Activated CD4-positive, alpha-beta T cell treated with anti-CD3 and anti-CD28 coated beads, Interleukin-2, amount 10 ng/mL, durations not matched to agents 24 days and 14 days (primary cell): ENCODE measurements at places on chromosomes 3 and 15. TPM values are rescaled to one million over a fixed set of nuclear protein-coding genes. Genes with fewer than 3 reads are reported as not detected.
A peak's percentile ranks its signal among the peaks of the same experiment; 100 is the strongest.

- peak; percentile 57 for DNase-seq
These were observed 142.2 kb downstream of the FOXP1 start for GRCh38 chr3:71441217-71441924.

- DNase-seq = peak; percentile 85
These were observed 255.7 kb downstream of the MBNL1 start for GRCh38 chr3:152524198-152525140.

- no peak for DNase-seq
These were observed 106.5 kb downstream of the CHSY1 start for GRCh38 chr15:101145362-101145761.

DNA sequence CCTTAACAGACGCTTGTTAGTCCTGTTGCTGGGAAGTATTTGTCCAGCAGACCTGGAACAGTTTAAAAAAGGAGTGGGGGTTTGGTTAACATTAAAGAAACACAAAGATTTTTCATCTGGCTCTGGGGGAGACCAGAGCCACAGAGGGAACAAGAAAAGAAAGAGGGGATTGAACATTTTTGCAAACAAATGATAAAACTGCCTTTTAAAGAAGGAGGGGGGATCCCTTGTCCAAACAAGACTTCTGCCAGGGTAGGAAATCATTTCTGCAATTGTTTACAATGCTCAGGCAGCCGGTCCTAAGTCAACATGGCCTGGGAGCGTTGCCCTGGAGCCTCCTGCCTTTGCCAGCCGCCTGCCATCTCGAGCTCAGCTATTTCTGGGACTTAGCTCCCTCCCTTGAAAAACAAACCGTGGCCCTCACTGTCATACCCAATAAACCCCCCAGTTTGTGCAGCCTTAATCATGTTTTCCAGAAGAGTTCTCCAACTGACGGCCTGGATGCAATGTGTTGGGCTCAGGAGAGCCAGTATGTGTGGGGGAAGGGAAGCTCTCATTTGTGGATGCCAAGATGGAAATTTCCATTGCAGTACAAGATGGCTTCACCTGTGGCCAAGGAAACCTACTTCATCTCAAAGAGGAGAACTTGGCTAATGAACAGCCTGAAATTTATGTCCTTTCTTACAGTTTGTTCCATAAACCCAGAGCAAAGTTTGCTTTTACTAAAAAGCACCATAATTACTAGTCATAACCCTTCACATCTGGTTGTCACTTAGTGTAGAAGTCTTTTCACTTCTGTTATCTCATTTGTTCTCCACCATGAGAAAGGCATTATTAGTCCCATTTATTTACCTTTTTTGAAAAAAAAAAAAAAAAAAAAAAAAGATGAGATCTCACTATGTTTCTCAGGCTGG is 75.9 kb upstream of the RNU6-1 start:
- no peak for DNase-seq

DNA sequence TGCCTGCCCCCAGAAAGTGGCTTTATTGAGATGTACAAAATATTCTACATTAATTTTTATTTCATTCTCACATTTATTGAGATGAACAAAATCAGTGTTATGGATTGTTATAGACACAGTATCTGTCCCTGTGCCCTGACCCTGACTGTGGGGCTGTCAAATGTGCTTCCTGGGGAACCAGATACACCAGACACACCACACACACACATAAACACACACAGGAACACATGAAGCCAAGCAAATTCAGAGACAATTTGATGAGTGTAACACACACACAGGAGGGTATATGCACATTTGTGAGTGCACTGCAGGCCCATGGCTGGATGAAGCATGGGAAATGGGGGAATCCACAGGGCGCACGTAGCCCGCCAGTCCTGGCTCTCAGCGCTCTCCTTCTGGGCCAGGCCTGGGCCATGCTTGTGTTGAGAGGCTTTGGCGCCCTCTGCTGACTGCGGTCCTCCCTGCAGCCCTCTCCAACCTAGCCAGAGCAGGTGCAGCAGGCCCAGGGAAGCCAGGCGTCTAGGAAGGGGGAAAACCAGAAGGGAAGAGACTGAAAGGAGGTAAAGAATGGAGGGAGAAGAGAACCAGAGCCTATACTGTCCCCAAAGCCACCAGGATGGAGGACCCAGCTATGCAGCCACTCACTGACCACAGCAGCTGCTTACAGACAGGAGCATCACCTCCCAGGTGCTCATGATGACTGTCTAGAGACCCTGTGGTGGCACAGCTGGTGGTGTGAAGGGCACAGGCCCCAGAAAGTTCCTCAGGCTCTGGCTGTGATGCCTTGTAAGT is 18.0 kb upstream of the LOXL1 start:
- DNase-seq = peak; percentile 93

GRCh38 chr15:80662129-80662528 is 33.0 kb upstream of the ABHD17C start:
- no peak for DNase-seq

DNA sequence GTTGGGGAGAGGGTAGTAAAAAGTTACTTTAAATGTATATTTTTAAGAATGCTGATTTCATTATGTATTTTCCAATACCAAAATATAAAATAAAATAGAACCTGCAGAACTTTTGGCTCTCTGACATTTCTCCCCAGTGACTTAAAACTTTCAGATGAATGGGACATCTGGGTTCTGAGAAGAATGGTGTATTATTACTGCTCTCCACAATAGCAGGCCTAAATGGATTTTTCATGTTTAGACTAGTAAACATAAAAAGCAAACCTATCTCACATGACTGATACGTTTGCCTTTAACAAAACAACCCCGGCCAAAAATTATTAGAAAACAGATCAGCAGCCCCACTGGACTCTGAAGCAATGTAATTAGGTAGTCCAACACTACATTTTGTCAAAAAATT is 73.8 kb downstream of the FHIT start:
- no peak for DNase-seq

GRCh38 chr3:50388016-50388719 is 28.8 kb upstream of the TMEM115 start:
- no peak for DNase-seq

GRCh38 chr3:103657756-103658155 is 1222.9 kb downstream of the ZPLD1 start:
- no peak for DNase-seq

- DNase-seq = no peak
These were observed 11.3 kb upstream of the IL12A start for GRCh38 chr3:159977295-159977694.

DNA sequence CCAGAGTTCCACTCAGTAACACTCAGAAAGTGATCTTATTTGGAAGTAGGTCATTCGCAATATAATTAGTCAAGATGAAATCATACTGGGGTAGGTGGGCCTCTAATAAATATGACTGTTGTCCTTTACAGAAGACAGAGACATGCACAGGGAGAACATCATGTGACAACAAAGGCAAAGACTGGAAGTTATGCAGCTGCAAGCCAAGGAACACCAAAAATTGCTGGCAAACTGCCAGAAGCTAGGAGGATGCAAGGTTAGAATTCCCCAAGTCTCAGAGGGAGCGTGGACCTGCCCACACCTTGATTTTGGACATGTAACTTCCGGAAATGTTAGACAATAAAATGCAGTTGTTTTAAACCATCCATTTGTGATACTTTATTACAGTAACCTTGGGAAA is 471.5 kb upstream of the AGTR1 start:
- no peak for DNase-seq

DNA sequence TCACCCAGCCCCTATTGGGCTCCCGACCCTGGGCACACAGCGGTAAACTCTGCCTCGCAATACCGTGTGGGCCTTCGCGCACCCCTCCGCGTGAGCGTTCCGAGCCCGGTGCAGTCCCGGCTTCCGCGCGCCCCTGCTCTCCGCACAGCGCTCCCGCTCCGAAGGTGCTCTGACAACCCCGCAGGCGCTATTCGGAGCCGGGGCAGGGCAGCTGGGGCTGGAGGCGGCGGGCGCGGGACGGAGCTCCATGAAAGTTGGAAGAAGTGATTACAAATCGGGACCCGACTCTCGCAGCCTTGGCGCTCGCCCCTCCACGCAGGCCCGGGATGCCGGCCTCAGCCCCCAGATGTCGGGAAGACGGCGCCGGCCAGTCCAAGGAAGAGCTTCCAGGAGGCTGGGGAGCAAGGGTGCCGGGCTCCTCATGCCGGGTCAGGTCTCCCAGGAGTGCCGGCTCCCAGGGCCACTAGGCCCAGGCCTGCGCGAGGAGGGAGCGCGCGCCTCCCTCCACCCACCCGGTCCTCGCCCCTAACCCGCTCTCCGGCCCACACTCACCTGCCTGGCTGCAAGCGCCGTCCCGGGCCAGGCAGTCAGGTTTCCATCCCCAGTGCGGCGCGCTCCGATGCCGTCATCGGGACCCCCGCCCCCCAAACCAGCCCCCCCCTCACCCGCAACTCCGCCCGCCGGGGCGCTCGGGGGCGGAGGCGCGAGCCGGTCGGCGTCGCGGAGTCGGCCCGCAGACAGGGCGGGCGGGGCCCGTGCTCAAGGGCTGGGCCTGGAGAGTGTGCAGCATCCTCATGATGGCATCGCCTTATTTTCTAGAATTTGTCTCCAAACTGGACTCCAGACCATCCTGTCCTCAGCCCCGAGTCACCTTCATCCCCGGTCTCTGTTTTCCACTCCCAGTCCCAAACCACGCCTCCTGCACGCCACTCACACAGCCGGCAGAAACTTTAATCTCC is at the start of gene KIF7:
TSS of gene KIF7 (minus strand) at position 621 of the 959 bp plus-strand sequence. CDS start 2,537 bp downstream, outside the sequence.
- DNase-seq = peak; percentile 70

DNA sequence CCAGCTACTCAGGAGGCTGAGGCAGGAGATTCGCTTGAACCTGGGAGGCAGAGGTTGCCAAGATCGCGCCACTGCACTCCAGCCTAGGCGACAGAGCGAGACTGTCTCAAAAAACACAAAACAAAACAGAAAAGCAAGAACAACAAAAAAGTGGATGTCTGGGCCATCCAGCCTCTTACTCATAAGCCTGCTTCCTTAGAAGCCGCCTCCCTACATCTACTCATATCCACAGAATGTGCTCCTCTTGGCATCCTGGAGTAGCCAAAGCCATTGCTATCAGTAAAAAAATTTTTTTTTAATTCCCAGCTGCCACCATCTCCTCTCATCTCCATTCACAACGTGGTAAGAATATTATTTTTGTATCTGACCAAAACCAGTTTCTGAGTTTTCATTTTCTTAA is 10.8 kb downstream of the ZSCAN2 start:
- no peak for DNase-seq

- no peak for DNase-seq
These were observed 434.7 kb upstream of the ARRDC4 start for GRCh38 chr15:97525809-97526208.

- DNase-seq = no peak
These were observed 32.2 kb upstream of the SNRK start for GRCh38 chr3:43254125-43254524.

DNA sequence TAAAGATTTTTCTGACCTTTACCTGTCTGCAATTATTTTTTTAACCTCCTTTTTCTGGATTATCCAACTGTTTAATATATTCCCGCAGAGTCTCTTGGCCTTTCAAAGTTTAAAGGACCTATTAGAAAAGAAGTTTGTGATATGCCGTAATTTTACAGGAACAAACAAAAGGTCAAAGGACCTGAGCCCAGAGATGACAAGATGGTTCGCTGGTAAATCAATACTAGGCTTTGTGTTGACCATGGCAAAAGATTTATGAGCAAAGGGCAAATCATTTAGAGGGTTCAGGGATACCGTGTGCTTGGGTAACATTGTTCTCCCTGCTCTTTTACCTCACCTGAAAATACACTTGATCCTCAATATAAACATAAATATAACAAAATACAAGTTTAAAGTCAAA is 923.5 kb downstream of the ROBO1 start:
- no peak for DNase-seq

GRCh38 chr3:13006216-13006990 is 66.8 kb downstream of the IQSEC1 start:
- no peak for DNase-seq

DNA sequence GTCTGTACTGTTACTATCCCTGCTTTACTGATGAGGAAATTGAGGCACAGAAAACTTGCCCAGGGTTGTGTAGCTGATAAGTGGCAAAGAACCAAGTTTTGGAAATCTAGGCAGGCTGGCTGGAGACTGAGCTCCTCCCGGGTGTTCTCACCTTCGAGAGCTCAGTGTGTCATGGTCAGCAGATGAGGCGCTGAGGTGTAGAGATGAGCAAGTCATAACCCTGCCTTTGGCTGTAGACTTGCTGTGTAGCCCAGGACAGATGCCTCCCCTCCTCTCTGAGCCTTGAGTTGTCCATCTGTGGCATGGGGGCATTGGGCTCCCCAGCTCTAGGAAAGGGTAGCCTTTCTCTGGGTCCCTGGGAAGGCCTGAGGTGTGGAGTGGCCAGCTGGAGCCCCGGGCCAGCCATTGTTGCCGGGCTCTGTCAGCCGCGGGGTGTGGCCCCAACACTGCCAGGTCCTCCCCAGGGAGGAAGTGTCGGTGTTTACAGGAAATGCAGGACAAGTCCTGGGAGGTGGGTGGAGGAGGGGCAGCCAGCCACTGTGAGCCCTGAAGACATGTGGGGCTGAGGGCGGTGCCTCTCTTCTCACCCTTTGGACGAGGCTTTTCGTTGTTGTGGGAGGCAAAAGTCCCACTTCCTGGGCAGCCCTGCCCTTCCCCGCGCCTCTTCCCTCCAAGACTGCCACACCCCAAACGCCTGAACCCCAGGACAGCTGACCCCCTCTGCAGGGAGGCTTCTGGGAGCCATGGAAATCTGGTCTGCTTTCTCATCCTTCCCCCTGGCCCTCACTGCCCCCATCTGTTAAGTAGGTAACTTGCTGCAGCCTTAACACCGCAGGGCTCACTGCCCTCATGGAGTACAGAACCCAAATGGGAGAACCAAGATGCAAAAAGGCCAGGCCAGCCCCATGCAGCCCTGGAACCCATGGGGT is 29.1 kb downstream of the FGD5 start:
- peak; percentile 74 for DNase-seq

DNA sequence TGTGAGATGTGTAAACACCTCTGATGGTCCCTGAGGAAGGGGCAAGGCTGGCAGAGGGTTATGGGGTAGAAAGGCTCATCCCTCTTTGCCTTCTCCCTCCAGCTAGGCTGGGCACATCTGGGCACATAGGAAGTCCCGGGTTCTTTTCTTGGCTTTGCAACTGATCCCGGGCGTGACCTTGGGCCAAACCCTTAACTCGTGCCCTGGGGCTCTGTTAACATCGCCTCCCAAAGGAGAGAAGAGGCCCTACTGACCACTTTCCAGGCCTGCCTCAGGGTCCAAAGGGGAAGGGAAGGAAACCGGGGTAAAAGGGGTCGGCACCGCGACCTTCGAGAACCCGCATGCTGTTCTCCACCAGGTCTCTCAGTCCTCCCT is 549 bp downstream of the C3orf18 start:
- DNase-seq = no peak

GRCh38 chr15:89436560-89437311 is 59.6 kb downstream of the RHCG start:
- DNase-seq = no peak

GRCh38 chr3:141312354-141313092 is 55.8 kb upstream of the ZBTB38 start:
- peak; percentile 65 for DNase-seq

DNA sequence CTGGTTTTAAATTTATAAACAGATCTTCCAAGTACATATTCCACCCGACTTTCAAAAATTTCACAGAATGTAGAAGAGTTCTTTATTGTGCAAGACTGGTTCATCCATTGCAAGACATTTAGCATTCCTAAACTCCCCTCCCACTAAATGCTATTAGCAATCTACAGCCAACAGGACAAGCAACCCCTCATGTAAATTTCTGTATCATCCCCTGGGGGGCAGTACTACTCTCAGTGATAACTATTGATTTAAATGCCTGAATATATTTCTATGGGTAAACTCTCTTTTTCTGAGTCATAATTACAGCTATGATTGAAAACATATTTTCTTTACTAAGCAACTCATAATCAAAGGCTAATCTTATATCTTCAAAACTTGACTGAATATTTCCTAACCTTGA is 10.7 kb upstream of the SLC15A2 start:
- no peak for DNase-seq

ILDR1 gene
- total RNA-seq = 0.16 and 0.17 TPM in 2 replicates

COL6A5 gene
- not detected in 2 replicates for total RNA-seq

EXD1 gene
- not detected in 2 replicates for total RNA-seq

AP2M1 gene
- total RNA-seq = 241 and 242 TPM in 2 replicates

TUSC7 gene
- total RNA-seq = not detected in 2 replicates

ZNF639 gene
- total RNA-seq = 36.7 and 38.1 TPM in 2 replicates
